ENCODE measurements at places on chromosomes 7 and 10. TPM values are rescaled to one million over a fixed set of nuclear protein-coding genes. Genes with fewer than 3 reads are reported as not detected.

Gene SLC39A12
- total RNA-seq, result under 0.01 TPM

Gene NAT16
- not detected for total RNA-seq

Gene LIPN
- not detected for total RNA-seq

Gene ZP3
- 1.1 TPM for total RNA-seq

Gene STEAP4
- not detected for total RNA-seq

Gene MAPK8
- 39.9 TPM for total RNA-seq

Gene AUTS2
- total RNA-seq, result 1.1 TPM

Gene PGAM2
- not detected for total RNA-seq

Gene RNF148
- 1.4 TPM for total RNA-seq

Gene SPACDR
- 1.3 TPM for total RNA-seq

Gene SNCG
- total RNA-seq, result 74.1 TPM

Gene CTAGE15
- total RNA-seq, result 0.38 TPM

Gene RHBDD2
- total RNA-seq, result 10.6 TPM
